ENCODE measurements at places on chromosomes 2 and 18.
A peak's percentile ranks its signal among the peaks of the same experiment; 100 is the strongest.

GRCh38 chr18:34591920-34592444, 118.1 kb upstream of the DTNA start:
- no peak for DNase-seq

DNA sequence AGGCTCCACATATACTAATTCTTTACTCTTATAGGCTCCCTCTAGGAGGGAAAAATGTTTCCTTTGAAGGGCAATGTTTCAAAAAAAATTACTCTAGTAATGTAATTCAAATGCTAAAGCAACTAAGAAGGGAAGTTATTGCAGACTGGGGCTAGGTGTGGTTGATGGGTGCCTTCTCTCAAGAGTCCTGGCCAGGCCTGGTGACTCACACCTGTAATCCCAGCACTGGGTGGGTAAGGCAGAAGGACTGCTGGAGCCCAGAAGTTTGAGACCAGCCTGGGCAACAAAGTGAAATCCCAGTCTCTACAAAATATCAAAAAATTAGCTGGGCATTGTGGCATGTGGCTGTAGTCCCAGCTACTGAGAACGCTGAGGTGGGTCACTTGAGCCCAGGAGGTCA, 31.2 kb upstream of the CDKL4 start:
- no peak for DNase-seq

- DNase-seq, result no peak
These were observed 600 bp downstream of the KATNAL2 start for GRCh38 chr18:46917803-46918600.

DNA sequence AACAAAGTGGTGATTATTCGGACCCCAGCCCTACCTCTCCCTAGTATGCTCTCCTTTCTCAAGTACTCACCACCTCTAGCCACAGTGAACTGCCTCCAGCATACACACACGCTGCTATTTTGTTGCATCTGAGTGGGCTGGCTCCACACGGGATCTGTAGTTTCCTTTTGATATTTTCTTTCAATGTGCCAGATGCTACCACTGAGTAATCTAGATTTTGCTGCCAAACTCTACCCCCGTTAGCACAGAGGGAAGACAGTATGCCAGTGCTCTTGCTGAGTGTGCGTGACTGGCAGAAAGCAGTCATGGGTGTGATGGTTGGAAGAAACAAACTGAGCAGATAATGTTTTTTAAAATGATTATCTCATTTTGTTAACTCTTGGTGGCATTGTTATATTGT, 11.6 kb downstream of the CFLAR start:
- peak; percentile 51 for DNase-seq

DNA sequence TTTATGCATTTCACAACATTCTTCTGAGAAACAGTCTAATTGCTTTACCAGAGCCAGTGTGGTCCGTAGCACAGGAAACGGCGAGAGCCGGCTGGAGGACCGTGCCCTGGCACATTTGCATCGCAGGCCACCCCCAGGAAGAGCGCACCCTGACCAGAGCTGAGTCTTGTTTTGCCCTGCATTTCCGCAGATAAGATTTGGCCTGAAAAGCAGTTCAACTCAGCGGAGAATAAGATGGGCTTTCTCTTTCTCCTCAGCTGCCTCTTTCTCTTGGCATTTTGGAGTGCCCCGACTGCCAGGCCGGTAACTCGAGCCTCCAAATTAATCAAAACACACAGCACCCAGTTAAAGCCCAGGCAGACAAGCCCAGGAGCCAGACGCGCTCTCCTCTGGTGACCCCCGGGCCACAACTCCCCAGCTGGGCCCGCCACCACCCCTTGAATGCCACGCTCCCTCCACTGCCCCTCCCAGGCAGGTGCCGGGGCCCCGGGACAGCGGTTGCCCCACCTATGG, 464 bp downstream of the COL4A4 start:
- no peak for DNase-seq

GRCh38 chr2:200270732-200271131, 35.8 kb upstream of the SPATS2L start:
- DNase-seq, result no peak

- no peak for DNase-seq
These were observed 518.4 kb upstream of the SPHKAP start for GRCh38 chr2:228699888-228700287.

- no peak for DNase-seq
These were observed 118.5 kb upstream of the SALL3 start for GRCh38 chr18:78861116-78861515.

GRCh38 chr2:9565436-9566153, 10.0 kb upstream of the ADAM17 start:
- DNase-seq, result no peak

- no peak for DNase-seq
These were observed 303.7 kb downstream of the PTPRM start for GRCh38 chr18:7870855-7871254.

DNA sequence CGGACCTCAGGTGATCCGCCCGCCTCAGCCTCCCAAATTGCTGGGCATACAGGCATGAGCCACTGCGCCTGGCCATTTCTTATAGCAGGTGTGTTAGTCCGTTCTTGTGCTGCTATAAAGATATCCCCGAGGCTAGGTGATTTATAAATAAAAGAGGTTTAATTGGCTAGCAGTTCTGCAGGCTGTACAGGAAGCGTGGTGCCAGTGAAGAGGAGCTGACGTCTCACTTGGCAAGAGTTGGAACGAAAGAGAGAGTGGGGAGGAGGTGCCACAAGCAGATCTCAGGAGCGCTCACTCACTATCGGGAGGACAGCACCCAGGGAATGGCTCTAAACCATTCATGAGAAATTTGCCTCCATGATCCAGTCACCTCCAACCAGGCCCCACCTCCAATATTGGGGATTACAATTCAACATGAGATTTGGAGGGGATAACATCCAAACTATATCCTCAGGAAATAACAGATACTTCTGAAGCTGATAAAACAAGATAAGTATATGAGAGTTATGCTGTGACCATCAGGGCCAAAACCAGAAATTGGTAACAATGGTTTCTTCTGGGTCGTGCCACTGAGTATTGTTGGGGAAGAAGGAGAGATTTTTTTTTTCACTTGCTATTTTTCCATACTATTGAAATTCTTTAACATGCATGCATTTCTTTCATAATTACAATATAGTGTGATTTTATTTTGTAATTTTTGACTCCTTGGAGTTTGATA, 7.4 kb upstream of the RMC1 start:
- no peak for DNase-seq

DNA sequence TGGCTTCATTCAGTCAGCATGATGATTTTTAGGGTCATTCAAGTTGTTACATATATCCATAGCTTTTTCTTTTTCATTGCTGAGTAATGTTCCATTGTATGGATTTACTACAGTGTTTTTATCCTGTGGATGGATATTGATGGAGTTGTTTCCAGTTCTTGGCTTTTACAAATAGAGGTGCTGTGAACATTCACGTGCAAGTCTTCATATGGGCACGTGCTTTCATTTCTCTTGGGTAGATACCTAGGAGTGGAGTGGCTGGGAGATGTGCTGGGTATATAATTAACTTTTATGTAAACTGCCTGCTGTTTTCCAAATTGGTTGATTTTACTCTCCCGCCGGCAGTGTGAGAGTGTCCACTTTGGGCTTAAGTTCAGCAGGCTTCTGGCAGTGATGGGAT, 16.5 kb downstream of the AGAP1 start:
- no peak for DNase-seq

GRCh38 chr2:6249557-6249956, 557.4 kb downstream of the SOX11 start:
- no peak for DNase-seq

GRCh38 chr18:27803957-27804356, 373.0 kb downstream of the CDH2 start:
- DNase-seq, result no peak

DNA sequence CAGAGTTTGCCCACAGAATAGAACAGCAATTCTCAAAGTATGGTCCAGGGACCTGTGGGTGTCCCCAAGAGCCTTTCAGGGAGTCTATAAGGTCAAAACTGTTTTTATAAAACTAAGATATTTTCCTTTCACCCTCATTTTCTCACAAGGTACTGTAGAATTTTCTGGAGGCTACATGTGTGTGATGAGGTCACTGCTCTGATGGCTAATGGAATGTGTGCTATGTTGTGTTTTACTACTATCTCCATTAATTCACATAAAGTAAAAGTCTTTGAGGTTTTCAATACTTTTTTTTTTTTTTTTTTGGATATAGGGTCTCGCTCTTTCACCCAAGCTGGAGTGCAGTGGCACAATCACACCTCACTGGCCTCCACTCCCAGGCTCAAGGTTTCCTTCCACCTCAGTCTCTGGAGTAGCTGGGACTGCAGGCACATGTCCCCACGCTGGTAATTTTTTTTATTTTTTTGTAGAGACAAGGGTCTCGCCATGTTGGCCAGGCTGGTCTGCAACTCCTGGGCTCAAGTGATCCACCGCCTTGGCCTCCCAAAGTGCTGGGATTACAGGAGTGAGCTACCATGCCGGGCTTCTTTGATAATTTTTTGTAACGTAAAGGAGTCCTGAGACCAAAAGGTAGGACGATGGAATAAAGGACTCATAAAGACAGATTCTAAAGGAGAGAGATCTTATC, 1.8 kb downstream of the TRABD2A start:
- no peak for DNase-seq

GRCh38 chr2:35125278-35125677, 1230.3 kb upstream of the CRIM1 start:
- DNase-seq, result no peak

DNA sequence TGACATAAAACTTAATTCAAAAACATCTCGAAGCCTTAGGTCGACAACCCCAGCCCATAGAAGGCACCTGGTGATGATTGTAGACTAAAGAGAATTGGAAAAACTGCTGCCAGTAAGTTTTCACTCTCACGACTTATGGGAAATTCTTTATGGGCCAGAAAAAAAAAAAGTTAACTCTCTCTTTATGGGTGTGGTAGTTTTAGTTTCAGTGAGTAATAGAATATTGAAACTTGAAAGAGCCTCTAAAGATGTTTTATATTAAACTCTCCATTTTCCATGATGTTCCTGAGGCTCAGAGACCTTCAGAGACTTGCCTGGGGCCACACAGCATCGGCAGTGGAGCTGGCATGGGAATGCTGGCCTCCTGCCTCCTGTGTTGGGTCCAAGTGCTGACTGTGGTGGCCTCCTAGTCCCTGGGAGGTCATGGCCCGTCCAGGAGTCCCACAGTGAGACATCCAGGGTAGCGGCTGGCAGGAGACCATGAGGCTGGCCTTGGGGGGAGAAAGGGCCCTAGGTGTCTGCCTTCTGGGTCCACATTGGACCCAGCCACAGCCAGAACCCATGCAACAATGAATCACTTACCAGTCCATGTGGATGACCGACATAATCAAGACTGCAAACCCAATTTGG, 158.9 kb downstream of the SEPTIN10 start:
- no peak for DNase-seq

GRCh38 chr2:3587432-3587831, 7.5 kb upstream of the COLEC11 start:
- no peak for DNase-seq

DNA sequence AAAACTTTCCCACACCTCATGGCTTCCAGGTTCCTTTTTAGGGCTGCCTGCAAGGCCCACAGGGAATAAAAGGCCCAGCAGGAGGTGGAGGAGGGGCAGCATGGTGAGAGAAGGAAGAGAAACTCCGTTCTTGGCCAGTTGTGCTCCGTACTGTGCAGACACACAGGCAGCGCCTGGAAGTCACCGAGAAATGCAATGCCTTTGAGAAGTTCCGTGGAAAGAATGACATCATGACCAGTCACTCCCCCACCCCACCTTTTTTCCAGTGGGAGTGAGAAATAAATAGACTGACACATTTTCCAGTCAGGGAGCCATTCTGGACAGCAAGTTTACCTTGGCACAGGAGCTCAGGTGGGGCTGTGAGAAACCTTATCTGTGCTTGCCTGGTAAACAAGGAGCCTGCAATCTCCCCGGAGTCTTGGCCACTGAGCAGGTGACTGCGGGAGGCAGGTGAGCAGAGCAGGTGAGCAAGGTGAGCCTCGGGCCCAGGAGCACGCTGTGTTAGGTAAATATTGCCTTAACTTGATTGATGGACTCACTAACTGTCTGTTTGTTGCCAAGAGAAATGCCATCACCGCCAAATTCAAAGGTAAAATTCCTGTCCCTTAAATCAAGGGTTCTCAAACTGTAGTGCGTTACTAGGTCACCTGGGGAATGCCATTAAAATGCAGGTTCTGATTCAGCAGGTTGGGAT, 13.5 kb upstream of the LBH start:
- DNase-seq, result no peak

GRCh38 chr2:108029496-108029895, 43.2 kb downstream of the SLC5A7 start:
- DNase-seq, result no peak

GRCh38 chr2:222268311-222268990, 30.3 kb downstream of the PAX3 start:
- no peak for DNase-seq

- no peak for DNase-seq
These were observed 57.7 kb upstream of the SEMA4C start for GRCh38 chr2:96927405-96928171.

- no peak for DNase-seq
These were observed 1.7 kb downstream of the RMP24 start for GRCh38 chr18:35974181-35974580.

GRCh38 chr18:57422313-57422872, 12.8 kb upstream of the ONECUT2 start:
- DNase-seq, result no peak

GRCh38 chr2:32260376-32260775, 4.3 kb downstream of the NLRC4 start:
- DNase-seq, result no peak

DNA sequence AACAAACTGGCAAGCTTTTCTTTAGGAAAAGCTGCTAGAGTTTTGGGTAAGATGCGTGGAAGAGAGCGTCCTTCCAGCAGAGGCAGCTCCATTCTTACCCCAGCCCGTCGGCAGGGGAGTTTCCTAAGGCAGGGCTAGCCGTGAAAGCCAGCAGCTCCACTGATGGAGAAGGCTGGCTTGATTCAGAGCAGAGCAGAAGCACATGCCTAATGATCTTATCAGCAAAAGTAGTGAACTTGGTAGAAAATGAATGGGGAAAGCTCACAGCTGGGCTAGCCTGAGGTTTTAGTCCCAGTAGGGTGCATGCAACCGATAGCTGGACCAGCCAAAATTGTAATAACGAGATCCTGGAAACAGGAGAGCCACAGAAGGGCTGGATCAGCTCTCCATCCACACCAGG, 20.8 kb downstream of the LAMA1 start:
- no peak for DNase-seq

- DNase-seq, result no peak
These were observed 9.4 kb downstream of the ABCG8 start for GRCh38 chr2:43848214-43848613.

GRCh38 chr2:197708331-197708730, 3.2 kb downstream of the MARS2 start:
- DNase-seq, result no peak

- no peak for DNase-seq
These were observed 24.7 kb downstream of the AGAP1 start for GRCh38 chr2:235518322-235519090.
